ENCODE measurements at places on chromosomes 3 and 15.

DNA sequence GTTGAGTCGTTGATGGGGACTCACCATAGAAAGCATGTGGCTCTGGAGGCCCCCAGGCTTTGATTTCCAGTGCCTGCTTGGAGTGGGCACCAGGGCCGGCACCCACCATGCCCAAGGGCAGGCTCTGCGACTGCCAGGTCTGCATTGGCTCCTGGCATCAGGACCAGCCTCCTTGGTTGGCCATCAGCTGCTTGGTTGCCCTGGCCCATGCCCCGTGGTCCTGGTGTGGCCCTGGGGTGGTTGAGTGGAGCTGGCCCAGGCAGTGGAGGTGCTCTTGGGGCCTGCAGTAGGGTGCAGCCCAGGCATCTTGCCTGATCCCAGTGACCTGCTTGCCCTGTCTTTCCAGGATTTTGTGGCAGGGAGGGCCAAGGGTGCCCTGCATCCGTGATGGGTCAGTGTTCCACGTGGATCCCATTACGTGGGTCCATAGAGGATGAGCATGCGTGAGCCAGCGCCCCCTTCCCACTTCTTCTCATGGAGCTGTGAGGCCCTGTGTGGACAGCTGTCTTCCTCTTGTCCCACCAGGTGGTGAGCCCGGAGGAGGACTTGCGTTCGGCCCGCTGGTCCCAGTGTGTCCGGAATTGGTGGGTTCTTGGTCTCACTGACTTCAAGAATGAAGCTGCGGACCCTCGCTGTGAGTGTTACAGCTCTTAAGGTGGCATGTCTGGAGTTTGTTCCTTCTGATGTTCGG is 187.0 kb downstream of the UBE3A start:
- H3K4me1 ChIP-seq: no peaks in the 10 kb centered on the region
- no peaks in the 10 kb centered on the region for H3K36me3 ChIP-seq
- no peaks in the 10 kb centered on the region for H3K27me3 ChIP-seq
- H3K4me3 ChIP-seq: no peak overlapping the region
- H3K27ac ChIP-seq: no peak overlapping the region

GRCh38 chr15:27045796-27046195 is 74.8 kb downstream of the GABRG3 start:
- DNase-seq: no peak
- H3K27me3 ChIP-seq: no peaks in the 10 kb centered on the region
- H3K4me3 ChIP-seq: no peak overlapping the region
- H3K27ac ChIP-seq: no peak overlapping the region
- H3K36me3 ChIP-seq: no peaks in the 10 kb centered on the region
- H3K4me1 ChIP-seq: no peaks in the 10 kb centered on the region

DNA sequence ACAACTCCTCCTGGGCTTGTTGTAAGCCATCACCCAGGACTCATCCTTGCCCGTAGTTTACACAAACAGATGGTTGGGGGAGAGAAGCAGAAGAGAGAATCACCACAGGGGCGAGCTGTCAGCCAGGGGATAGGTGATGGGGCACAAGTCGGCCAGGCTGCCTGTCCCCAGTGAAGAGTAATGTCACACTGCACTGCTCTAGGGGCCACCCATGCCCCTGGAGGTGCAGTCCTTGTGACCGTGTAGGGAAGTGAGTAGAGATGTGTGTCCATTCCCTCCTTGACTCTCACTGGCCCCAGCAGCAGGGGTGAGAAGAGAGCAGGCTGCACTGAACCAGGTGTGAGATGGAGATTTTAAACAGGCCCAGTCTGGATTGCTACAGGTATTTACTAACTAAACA is 17.1 kb upstream of the PRSS50 start:
- no peak overlapping the region for H3K27ac ChIP-seq
- H3K27me3 ChIP-seq: no peaks in the 10 kb centered on the region
- DNase-seq: no peak
- no peaks in the 10 kb centered on the region for H3K4me1 ChIP-seq

DNA sequence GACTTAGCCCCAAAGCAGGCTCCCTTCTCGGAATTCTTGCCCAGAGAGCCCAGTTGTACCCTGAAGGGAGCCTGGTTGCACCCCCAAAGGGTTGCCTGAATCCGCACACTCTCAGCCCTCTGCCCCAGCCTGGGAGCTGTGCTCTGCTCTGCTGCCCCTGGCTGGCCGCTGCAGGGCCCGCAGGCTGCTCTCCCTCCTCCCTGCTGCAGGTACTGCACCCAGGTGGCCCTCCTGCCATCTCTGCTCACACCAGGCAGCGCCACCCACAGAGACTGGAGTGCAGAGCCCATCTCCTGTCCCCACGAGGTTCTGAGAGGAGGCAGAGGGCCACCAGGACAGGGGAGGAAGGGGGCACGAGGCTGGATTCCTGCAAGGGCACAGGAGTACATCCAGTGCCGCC is 134.2 kb upstream of the NSMCE3 start:
- H3K4me3 ChIP-seq: no peak overlapping the region
- no peaks in the 10 kb centered on the region for H3K4me1 ChIP-seq
- H3K27ac ChIP-seq: no peak overlapping the region
- no peaks in the 10 kb centered on the region for H3K36me3 ChIP-seq
- no peaks in the 10 kb centered on the region for H3K27me3 ChIP-seq

DNA sequence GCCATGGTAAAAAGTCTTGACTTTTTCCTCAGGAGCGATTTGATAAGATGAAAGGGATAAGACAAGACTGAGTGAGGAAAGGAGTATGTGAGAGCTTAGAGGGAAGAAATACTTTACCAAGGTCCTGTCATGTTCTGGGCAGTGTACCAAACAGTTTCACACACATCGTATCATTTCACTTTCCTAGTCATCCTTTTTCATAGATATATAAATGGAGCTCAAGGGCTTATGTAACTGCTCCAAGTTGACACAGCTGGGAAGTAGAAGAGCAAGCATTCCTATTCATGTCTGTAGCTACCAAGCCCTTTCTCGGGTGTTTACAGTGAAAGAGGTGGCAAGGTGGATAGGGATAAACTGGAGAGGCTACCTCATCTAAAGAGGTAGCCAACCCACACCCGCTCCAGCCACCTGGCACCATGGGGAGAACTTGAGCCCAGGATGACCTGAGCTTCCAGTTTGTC is 57.4 kb downstream of the MRPS25 start:
- no peak overlapping the region for H3K4me3 ChIP-seq
- H3K27me3 ChIP-seq: no peaks in the 10 kb centered on the region
- H3K27ac ChIP-seq: no peak overlapping the region
- H3K4me1 ChIP-seq: no peaks in the 10 kb centered on the region

DNA sequence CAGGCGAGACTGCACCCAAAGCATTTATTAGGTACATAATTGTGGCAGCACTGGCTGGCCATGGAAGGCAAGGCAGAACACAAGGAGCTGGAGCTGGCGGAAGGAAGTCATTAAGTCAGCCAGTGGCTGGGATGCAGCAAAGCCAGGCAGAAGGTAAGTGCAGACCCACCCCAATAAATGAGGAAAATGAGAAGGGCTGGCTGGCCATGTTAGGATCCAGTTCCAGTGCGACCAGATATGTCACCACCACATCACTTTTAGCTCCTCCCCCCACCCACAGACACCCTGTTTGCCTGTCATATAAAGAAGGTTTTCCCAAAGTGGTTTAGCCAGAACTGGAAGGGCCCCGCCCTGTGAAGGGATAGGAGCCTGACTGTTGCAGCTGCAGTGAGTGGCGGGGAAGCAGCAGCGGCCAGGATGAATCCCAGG is at the start of gene FURIN:
Gene FURIN (plus strand): TSS at position 328 of the 429 bp plus-strand sequence. CDS start 7,153 bp downstream, outside the sequence.
- no peak within 1 kb of the TSS for H3K4me3 ChIP-seq
- H3K4me1 ChIP-seq: peaks cover 63% of the 10 kb centered on the region
- H3K27me3 ChIP-seq: no peaks in the 10 kb centered on the region
- peak within 1 kb of the TSS; percentile 95 for H3K27ac ChIP-seq

DNA sequence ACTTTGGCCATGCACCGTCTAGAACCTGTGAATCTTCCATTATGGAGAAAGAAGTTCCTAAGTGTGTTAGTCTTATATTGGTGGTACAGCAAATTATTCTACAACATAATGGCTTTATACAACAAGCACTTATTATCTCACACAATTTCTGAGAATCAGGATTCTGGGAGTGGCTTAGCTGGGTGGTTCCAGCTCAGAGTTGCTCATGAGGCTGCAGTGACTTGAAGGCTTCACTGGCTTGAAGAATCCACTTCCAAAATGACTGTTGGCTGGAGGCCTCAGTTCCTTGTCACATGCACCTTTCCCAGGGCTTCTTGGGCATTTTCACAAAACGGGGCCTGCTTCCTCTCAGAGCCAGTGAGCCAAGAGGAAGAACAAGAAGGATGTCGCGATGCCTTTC is 82.3 kb upstream of the RNF7 start:
- H3K27ac ChIP-seq: no peak overlapping the region
- H3K4me3 ChIP-seq: no peak overlapping the region
- no peak for DNase-seq
- no peaks in the 10 kb centered on the region for H3K36me3 ChIP-seq
- peaks cover 22% of the 10 kb centered on the region for H3K27me3 ChIP-seq

- H3K36me3 ChIP-seq: no peaks in the 10 kb centered on the region
- DNase-seq: no peak
Measured at GRCh38 chr15:67735896-67736295, 89.4 kb upstream of the SKOR1 start.

DNA sequence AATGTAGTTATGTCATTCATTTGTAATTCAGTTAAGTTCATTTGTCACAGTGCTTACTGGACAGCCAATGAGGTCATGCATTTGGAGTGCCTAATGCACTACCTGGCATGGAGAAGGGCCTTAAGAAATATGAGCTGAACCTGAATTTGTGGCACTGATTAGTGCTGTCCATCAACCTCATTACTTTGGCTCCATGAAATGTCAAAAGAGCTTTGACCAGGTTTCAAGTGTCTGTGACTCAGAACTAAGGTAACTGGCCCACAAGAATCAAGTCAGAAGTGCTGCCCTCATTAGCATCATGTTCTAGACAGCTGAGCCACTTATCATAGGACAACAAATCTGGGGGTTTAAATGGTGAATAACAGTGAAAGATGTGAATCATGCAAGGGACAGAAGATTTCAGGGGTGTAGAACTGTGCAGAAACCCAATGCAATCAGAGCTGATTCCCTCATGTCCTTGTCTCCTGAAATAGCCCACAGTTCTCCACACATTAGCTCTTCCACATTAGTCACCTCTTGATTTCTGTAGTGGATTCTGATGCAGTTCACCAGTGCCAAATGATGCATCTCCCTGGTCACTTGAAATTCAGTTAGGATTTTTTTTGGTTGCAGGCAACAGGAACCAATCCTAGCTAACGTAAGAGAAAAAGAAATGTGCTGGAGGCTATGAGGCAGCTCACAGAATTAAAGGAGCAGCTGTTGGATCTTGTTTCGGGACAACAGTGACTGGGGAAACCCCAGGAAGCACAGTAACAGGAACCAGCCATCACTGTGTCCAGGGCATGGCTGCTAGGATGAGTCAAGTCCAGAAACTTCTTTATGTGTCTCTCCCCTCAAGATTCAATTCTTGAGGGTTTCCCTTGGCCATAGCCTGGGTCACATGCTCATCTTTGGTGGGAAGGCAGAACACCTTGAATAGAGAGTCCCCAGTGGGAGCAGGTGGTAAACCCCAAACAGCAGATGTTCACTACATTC is 38.7 kb downstream of the CHST2 start:
- no peak overlapping the region for H3K27ac ChIP-seq
- no peak for DNase-seq
- H3K4me3 ChIP-seq: no peak overlapping the region
- no peaks in the 10 kb centered on the region for H3K4me1 ChIP-seq

DNA sequence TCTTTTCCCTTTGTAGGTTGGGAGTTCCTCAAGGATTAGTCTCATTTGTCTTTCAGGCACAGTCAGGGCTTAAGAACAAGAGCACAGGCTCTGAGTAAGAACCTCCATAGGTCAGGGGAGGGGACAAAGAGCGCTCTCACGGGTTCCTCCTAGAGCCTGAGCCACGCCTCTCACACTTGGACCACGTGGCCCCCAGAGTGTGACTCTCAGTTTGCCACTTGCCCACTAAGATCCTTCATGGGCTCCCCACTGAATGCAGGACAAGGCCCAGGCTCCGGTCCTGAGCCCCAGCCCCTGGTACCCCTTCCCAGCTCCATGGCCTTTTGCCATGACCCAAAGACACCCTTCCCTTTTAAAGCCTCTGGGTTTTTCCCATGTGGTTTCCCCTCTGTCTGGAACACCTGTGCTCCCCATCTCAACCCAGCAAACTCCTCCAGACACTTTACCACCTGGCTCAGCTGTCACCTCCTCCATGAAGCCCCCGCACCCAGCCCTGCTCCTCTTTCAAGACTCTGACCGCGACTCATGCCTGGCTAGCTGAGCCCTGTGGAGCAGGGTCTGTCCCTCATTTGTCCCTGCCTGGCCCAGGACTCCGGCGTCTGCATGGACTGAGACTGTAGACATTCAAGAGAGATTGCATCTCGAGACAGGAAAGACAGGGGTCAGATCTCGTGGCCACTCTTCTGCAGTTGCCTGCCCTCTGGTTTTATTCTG is 32.7 kb downstream of the IQSEC1 start:
- no peaks in the 10 kb centered on the region for H3K4me1 ChIP-seq
- no peak overlapping the region for H3K27ac ChIP-seq
- H3K27me3 ChIP-seq: no peaks in the 10 kb centered on the region
- no peak overlapping the region for H3K4me3 ChIP-seq
- DNase-seq: no peak

DNA sequence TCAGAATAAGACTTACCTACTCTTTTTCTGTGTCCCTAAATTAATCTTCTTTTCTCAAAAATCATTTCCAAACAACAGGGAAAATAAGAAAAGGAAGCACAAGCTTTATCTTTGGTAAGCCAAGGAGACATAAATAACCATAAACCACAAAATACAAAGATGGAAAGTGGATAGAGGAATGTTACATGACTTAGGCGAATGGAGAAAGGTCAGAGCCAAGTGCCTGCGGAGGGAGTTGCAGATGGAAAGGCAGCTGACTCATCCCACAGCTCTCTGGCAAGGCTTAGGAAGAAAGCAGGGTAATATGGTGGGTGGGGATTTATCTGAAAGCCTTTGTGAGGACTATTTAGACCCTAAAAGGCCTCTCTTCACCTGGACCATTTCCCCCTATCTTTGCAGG is 72.8 kb downstream of the GALK2 start:
- no peaks in the 10 kb centered on the region for H3K4me1 ChIP-seq
- no peaks in the 10 kb centered on the region for H3K27me3 ChIP-seq
- peaks cover 6% of the 10 kb centered on the region for H3K36me3 ChIP-seq
- no peak overlapping the region for H3K4me3 ChIP-seq
- no peak for DNase-seq

DNA sequence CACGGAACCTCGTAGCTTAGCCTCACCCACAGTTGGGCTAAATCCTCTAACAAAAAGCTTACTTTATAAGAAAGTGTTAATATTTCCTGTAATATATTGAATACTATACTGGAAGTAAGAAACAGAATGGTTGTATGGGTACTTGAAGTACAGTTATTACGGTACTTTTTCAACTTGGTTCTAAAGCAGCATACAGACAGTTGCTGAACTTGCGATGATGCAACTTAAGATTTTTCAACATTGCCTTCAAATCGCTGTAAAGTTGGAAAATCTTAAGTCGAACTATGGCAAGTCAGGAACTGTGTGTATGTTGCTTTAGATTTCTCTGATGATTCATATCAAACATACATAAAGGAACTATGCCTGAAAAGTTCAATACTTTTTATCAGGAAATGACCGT is 204.4 kb upstream of the C2CD4B start:
- no peak overlapping the region for H3K27ac ChIP-seq
- H3K4me3 ChIP-seq: no peak overlapping the region
- no peak for DNase-seq
- no peaks in the 10 kb centered on the region for H3K4me1 ChIP-seq

- no peaks in the 10 kb centered on the region for H3K36me3 ChIP-seq
- H3K4me1 ChIP-seq: 0 out of 2 replicates have a peak, but pooled peaks cover 3% of the 10 kb centered on the region
- H3K27me3 ChIP-seq: peaks cover 9% of the 10 kb centered on the region
- H3K4me3 ChIP-seq: no peak overlapping the region
- no peak for DNase-seq
- no peak overlapping the region for H3K27ac ChIP-seq
Measured at GRCh38 chr15:69087366-69087976, 73.0 kb upstream of the GLCE start.

- H3K27ac ChIP-seq: no peak overlapping the region
- no peaks in the 10 kb centered on the region for H3K27me3 ChIP-seq
- no peaks in the 10 kb centered on the region for H3K36me3 ChIP-seq
- no peak overlapping the region for H3K4me3 ChIP-seq
- H3K4me1 ChIP-seq: no peaks in the 10 kb centered on the region
- no peak for DNase-seq
Measured at GRCh38 chr3:135078283-135078682, 283.2 kb downstream of the EPHB1 start.
